ENCODE measurements at places on chromosomes 12 and 14. TPM values are rescaled to one million over a fixed set of nuclear protein-coding genes. Genes with fewer than 3 reads are reported as not detected.

GRCh38 chr14:56659964-56660551, 80.5 kb downstream of the TMEM260 start:
- H3K4me1 ChIP-seq = no peaks in the 10 kb centered on the region
- no peak overlapping the region for H3K27ac ChIP-seq
- H3K27me3 ChIP-seq = no peaks in the 10 kb centered on the region

The SERPINA5 gene
- under 0.01 TPM for total RNA-seq

DNA sequence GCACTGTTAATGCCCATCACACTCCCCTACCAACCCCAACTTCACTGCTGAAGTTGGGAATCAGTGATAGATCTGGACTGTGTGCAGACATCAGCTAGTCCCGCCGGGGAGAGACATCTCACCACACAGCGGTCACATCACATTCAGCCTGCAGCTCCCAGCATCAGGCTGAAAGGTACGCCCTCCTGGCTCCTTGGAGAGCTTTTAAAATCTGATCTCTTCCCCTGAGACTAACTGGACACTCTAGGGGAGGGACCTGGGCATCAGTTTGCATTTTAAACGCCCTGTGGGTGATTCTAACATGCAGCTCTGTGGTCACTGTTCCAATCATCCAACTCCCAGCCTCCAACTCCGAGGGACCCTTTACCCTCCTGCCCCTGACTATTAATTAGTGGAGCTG, 58.4 kb downstream of the CCDC85C start:
- no peaks in the 10 kb centered on the region for H3K36me3 ChIP-seq
- H3K27ac ChIP-seq = peak overlapping the region; percentile 42
- no peaks in the 10 kb centered on the region for H3K27me3 ChIP-seq
- peaks cover 4% of the 10 kb centered on the region for H3K4me1 ChIP-seq
- no peak for DNase-seq

GRCh38 chr12:14768823-14769405, 34.4 kb downstream of the WBP11 start:
- H3K27me3 ChIP-seq = no peaks in the 10 kb centered on the region
- DNase-seq = peak; percentile 17
- H3K4me3 ChIP-seq = peak overlapping the region; percentile 91
- H3K4me1 ChIP-seq = no peaks in the 10 kb centered on the region
